Kidney tubule cell (primary cell): ENCODE measurements at places on chromosomes 5 and 9.

DNA sequence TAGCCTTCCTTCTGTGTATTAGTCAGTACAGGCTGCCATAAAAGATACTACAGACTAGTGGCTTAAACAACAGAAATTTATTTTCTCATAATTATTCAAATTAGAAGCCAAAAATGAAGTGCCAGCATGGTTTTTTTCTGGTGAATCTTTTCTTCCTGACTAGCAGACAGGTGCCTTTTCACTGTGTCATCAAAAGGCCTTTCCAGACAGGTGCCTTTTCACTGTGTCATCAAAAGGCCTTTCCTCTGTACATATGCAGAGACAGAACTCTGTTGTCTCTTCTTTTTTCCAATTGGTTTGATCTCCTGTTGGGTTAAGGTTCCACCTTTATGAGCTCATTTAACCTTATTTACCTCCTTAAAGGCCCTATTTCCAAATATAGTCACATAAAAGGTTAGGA, 599.9 kb downstream of the ISL1 start:
- peak; percentile 60 for DNase-seq

DNA sequence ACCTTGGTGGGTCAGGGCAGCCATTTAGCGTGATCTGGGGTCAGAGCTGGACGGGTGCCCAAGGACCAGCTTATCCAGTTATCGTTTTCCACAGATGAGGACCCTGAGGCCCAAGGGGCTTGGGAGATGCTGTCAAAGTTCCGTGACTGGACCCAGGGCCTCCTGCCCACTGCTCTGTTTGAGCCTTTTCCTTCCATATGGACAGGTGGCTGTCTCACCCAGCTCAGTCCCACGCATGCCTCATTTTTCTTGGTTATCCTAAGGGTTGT, 56.5 kb downstream of the TRIP13 start:
- no peak for DNase-seq

DNA sequence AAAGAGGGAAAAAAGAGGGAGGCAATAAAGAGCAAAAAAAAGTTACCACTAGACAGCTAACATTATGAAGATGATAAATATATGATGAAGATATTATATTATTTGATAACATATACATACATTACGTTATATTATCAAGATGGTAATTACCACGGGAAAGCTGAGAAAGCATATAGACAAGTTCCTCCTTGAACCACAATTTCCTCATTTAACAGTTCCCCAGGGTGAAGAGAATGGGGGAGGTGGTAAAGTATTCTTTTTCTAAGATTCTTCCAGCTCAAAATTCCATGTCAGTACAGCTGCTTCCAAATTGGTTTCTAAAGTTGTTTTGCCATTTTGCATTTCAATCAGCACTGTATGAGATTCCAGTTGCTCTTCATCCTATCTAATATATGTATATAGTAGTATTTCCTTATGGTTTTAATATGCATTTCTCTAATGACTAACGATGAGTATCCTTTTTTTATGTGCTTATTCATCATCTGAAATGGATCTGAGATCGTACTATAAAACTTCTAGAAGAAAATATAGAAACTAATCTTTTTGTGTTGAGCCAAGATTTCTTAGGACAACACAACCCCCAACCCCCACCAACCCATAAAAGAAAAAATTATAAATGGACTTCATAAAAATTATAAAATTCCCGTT, 49.5 kb upstream of the C9orf72 start:
- no peak for DNase-seq

DNA sequence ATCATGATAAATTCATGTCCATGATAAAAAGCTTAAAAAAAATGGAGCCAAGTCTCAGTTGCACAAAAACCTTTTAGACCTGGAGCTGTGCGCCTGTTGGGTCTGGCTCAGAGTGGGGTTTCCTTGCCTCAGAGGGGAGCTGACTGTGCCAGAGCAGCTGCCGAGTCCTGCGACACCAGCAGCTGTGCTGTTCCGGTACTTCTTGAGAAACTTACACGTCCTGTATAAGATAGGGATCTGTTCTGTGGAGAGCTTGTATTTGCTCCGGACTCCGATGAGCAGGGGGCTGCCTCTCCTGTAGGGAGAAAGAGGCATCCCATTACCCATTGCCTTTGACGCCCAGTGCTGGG, 28.6 kb downstream of the GFPT2 start:
- DNase-seq, result no peak

DNA sequence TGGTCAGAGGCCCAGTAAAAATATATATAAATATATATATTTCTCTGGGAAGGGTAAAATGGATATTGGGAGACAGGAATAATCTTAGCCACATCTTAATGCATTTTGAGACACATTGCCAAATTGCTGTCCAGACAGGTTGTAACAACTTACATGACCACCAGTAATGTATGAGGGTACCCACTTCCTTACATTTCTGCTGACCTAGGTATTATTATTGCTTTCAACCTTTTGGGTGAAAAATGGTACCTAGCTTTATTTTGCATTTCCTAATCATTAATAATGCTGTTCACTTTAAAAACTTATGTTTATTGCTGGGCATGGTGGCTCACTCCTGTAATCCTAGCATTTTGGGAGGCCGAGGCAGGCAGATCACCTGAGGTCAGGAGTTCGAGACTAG, 61.5 kb downstream of the MEGF10 start:
- DNase-seq, result no peak

DNA sequence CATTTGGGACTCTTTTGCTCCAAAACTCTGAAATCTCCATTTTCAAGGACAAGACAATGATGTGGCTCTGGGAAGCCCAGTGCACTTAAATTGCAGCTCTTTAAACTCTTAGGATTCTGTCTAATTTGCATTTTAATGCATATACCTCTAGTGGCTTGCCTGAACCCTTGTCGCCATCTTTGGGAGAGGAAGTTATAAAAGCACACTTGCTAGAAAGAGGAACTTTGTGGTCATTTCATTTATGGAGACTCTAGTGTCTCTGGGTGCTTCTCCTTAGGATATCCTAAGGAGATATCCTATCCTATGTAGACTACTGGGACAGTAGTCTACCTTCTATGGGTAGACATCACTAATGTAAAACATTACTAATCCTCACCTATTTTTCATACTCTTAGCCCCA, 77.3 kb upstream of the SLC1A3 start:
- no peak for DNase-seq

- DNase-seq, result peak; percentile 58
These were observed 26.3 kb downstream of the CNTFR start for GRCh38 chr9:34563262-34563661.

DNA sequence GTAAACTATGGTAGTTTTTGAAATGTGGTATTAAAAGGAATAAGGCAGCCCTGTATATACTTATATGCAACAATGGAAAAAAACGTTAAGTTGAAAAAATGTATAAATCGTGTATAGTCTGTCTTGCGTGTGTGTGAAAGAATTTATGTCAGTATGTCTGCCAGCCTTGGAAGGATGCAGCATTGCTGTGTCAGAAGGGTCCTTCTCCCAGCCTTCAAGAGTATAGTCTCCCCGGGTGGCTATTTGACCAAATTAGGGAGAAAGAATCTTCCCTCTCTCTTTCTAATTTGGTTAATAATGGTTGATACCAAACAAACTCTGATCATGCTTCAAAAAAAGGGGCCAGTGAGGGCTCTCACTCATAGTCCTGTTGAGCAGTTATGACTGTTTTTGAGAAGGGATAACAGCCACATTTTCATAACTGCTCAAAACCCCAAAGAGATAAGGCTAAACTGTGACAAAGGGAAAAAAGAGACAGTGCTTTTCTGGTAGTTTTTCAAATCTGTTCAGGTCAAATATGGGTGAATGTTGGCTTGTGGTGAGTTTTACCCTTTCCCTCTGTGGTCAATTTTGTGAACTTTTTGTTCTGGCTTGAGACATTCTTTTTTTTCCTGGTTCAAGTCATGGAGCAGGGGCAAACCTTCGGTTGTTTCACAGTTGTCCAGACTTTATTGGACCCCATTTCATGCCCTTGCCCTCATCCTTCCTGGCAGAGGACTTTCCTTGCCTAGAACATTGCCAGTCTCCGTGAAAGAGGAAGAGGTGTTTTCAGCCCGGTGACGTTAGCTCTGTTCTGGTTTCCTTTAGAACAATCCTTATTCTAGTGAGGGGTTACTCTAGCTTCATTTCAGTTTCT, 21.0 kb downstream of the SNX30 start:
- no peak for DNase-seq

- no peak for DNase-seq
These were observed 130.7 kb downstream of the TTLL11 start for GRCh38 chr9:121962421-121962820.

GRCh38 chr9:25678147-25678666, at the start of gene TUSC1:
Gene TUSC1 (minus strand): TSS chr9:25678444. CDS start chr9:25678312, 132 bp downstream.
- DNase-seq, result peak; percentile 92

- DNase-seq, result peak; percentile 45
These were observed 624 bp downstream of the FBXW11 start for GRCh38 chr5:172005708-172006320.

GRCh38 chr5:98992552-98992951, 63.7 kb upstream of the CHD1 start:
- DNase-seq, result no peak

- DNase-seq, result no peak
These were observed 52.4 kb upstream of the TRIO start for GRCh38 chr5:14090755-14091154.

GRCh38 chr9:117095081-117095480, 319.8 kb downstream of the ASTN2 start:
- DNase-seq, result no peak

GRCh38 chr5:43065387-43065947, 25.3 kb upstream of the ANXA2R start:
- no peak for DNase-seq

DNA sequence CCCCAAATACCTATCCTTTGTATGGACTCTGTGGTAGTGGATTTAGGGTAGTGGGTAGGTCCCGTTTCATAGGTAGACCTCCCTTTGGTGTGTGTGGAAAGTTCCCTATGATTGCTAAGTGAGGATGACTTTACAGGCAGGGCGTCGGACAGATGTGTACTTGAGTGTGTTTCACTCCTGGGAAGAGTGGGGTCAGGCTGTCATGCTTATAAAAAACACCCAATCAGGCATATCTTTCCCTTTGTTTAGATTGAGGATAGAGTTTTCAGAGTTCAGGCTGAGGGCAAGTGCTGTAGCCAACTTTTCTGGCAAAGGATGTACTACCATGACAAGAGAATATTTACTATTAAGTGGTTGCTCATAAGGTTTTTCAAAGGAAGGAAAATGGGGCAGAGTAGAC, 242.0 kb downstream of the YTHDC2 start:
- no peak for DNase-seq

GRCh38 chr9:4116071-4116581, 183.7 kb downstream of the GLIS3 start:
- peak; percentile 20 for DNase-seq

- DNase-seq, result peak; percentile 80
These were observed at the start of gene PRXL2C for GRCh38 chr9:96655198-96655851. Gene PRXL2C (minus strand): TSS chr9:96655317. CDS start chr9:96655281, 36 bp downstream.

DNA sequence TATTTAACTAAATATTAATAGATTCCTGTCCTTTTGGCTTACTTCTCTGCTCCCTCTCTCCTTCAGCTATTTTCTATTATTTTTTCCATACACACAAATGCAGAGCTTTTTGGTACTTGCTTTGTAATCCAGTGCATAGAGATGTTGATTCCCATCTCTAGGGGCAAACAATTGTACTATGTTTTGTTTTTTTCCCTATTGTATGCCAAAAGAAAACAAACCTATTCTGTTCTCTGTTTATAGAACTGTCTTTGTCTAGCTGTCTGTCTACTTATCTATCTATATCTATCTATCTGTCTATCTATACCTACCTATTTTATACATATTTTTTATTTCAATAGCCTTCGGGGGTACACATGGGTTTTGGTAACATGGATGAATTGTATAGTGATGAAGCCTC, 121.6 kb upstream of the LIFR start:
- no peak for DNase-seq

- DNase-seq, result peak; percentile 36
These were observed 16.1 kb upstream of the FKTN start for GRCh38 chr9:105541838-105542237.
